Caudate nucleus (tissue), 63 donors: ENCODE measurements at places on chromosomes 11 and 22.
A peak's percentile ranks its signal among the peaks of the same experiment; 100 is the strongest.

DNA sequence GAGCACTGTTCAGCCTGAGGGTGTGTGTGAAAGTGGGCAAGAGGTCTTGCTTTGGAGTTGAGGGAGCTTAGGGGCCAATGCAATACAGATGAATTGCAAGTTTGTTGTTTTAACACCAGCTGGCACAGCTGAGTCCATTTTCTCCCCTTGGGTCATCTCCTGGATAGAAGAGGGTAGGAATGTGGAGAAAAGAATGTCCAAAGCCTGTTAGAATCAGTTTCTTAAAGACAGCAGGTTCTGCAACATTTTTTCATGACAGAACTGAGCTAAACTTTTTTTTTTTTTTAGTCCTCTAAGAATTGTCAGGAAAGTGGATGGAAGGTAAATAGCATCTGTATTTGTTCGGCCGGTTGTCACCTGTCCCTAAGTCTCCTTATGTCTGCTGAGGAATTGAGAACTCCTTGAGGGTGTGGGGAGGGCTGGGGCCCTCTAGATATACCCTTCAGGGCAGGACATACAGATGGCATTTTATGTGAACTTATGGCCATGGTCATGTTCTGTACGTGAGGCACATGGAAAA lies 211.1 kb upstream of the CADM1 start:
- DNase-seq = no peak

DNA sequence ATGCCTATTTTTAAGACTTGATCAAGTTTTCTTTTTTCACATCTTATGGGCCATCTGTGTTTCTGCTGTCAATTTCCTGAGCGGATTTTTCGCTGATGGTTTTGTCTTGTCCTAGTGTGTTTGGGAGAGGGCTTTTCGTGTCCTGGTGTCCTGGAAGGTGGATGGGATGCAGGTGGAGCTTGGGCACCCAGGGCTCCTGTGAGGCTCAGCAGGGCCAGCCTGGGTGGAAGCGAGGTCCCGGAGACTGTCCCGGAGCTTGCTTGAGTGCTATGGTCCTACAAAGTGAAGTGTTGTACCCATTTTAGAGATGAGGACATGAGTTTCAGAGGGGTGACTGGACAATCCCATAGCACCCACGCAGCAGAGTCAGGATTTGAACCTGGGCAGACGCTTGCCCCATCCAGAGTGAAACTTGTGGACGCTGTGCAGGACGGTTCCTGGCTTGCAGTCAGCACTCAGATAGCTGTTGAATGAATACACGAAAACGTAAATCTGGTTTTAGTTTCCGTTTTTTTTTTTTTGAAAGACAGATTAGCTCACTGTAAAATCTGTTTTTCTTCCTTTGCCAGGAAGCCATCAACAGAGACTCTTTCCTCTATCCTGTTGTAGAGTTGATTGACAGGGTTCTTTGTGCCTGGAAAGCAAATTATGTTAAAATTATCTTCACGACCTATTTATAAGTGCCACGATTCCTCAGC lies 64.1 kb downstream of the TBC1D22A start:
- DNase-seq = no peak

- DNase-seq = no peak
Measured at GRCh38 chr11:83158965-83159901, 2.3 kb downstream of the PCF11 start.

- DNase-seq = no peak
Measured at GRCh38 chr22:50173983-50174355, 3.4 kb downstream of the PANX2 start.

GRCh38 chr11:46475926-46476545 lies 84.5 kb upstream of the CHRM4 start:
- no peak for DNase-seq

DNA sequence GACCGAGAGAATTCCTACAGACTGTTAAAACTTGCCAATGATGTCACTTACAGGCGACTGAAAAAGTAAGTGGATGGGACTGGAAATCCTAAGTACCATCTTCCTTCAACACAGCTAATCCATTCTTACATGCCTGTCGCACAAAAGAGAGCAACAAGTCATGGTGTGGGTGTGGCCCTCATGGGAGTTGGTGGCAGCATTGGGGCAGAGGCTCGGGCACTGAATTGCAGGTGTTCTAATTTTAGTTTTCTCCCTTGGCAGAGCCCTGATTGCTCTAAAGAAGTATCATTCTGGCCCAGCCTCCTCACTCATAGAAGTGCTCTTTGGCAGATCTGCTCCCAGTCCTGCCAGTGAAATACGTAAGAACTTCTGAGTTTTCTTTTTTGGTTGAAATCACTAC lies 4.6 kb downstream of the IGHMBP2 start:
- no peak for DNase-seq

- no peak for DNase-seq
Measured at GRCh38 chr11:57588046-57588710, 9.3 kb upstream of the SERPING1 start.

DNA sequence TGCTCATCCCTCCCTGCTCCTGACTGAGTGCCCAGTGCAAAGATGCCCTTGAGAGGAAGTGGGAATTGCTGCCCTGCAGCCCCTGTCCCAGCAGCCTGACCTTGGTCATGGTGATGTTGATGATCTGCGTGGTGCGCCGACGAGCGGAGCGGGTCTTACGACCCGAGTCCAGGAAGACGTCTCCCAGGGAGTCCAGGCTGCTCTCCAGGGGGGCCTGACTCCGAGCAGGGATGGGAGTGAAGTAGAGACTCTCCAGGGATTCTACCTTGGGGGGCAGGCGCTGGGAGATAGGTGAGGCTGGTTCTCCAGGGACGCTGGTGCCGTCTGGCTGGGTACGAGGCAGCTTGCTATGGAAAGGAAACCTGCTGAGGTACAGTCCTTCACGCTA lies 8.4 kb downstream of the IL18BP start:
- DNase-seq = no peak

GRCh38 chr11:117506971-117507370 lies 179.3 kb downstream of the CEP164 start:
- DNase-seq = no peak

- DNase-seq = no peak
Measured at GRCh38 chr11:34614344-34615104, 6.4 kb upstream of the EHF start.

DNA sequence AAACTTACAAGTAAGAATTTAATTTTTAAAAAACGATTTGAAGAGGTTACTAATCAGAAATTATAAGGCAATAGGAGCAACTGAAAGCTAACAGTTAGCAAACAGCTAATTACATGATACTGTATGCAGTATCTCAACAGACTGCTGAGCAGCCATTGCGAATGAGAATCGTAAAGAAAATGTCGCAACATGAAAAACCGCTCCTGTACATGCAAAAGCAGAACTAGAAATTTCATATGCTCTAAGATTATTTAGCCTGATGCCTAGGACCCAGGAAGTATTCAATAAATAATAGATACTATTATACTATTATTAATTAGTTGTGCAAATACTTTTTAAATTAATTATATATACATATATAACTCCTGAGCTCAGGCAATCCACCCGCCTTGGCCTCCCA lies 48.7 kb upstream of the EP300 start:
- no peak for DNase-seq

DNA sequence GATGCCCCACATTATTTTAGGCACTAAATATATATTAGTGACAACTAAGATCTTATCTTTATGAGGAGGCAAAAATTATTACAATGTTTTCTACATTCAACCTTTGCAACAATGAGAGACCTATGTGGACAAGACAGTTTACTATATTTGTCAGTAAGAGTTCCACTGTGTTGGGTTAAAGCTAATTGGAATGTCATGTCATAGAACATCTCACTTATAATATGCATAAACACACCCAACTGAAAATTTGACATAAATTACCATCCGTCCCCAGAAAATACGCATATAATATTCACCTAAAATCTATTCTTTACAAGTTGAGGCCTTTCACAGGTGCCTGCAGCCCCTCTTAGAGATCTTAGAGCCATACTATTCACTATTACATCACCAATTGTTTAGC lies 84.0 kb downstream of the RSF1 start:
- no peak for DNase-seq

- DNase-seq = peak; percentile 69
Measured at GRCh38 chr11:78061921-78062311, 1.7 kb upstream of the THRSP start.

GRCh38 chr22:45450101-45450785 lies 36.8 kb downstream of the RIBC2 start:
- DNase-seq = no peak

GRCh38 chr11:102081313-102081712 lies 28.9 kb upstream of the YAP1 start:
- DNase-seq = no peak
